Right hindlimb (tissue), 1 donor: ENCODE measurements at places on chromosomes 4 and X.

DNA sequence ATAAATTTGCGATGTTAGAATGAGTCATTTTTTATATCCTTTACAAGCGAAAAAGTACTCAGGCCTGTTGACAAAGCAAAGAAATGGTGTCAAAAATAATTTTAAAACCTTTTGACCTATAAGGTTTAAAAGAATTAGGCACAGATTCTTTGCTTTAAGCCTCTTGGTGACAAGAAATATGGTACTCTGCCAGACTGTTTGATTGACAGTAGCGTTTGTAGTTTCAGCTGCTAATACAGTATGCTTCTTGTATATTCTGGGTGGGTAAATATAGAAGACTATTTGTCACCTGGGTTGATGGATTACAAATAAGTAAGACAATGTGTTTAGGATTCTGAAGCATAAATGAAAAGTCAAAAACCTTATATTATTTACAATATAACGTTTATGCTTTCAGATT, 193.1 kb upstream of the PITX2 start:
- DNase-seq, result no peak

DNA sequence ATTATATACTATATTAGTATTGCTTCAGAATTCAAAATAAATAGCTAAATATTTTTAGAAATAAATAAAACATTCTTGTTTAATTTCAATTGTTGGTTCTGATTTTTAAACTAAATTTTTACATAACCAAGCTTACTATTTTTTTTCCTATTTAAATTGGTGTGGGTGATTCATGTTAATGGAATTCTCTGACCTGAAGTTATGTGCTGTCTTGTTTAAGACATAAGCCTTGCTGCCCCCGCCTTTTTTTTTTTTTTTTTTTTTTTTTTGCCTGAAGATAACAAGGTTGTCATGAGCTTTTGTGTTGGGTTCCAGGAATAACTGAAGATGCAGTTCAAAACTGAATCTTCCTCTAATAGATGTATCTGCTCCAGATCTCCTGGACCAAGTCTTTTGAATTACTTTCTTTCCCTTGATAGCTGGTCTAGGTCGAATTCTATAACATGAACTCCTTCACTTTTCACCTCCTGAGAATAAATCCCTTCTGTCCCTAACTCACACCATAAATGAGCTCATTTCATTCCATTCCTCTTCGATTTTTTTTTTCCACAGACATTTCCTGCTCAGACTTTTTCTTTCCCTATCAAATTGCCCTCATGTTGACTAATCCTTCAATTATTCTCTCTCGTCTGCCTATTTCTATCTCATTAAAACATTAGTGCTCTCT, 261.5 kb upstream of the FTHL17 start:
- no peak for DNase-seq

DNA sequence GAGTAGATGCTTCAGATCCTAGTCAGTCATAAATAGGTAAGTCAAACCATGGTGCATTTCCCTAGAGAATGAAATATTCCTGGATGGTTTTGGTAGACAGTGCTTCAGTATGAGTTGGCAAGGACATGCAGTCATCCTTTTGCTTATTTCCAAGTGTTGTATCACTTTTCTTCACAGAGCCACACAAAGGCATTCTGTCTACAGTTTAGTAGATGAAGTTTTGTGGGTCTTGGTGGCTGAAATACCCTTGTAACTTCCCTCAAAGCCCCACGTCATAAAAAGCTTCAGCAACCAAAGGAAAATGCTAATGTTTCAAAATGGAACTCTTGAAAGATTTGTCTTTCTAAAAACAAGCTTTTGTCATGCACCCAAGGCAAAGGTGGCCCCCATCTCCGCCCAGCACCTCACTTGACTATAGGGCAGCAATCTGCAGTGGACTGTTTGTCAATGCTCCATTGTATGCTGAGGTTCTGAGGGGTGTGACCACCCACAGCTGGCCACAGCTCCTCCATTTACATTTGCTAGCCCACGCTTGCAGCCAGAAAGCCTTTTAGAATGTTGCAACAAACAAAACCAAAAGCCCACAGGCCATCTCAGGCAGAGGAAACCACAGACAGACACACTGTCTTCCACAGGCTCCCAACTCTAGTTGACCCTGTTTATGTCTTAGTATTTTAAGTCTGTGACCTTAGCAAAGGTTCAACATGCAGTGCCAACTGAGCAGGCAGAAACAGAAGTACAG, 87.1 kb upstream of the FAM9C start:
- DNase-seq, result no peak

DNA sequence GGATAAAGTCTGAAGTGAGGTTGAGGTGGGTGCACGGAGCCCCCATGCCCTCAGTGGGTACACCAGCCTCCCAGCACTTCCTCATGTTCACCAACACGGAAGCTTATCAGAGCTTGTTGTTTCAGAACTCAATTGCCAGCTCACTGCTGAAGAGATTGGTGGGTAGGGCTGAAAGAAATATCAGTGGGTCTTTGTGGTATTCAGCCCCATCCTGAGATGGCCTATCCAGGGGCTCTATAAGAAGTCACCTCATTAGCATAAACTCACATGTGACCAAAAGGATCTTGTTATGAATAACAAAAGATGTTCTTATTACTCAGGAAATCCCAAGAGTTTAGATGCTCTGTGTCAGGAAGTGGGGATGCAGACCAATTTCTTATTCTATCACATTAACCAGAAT, 177.3 kb downstream of the ARHGAP10 start:
- DNase-seq, result no peak

- no peak for DNase-seq
Measured at GRCh38 chr4:41683326-41683725, 65.2 kb downstream of the PHOX2B start.

- DNase-seq, result no peak
Measured at GRCh38 chrX:7603387-7603786, 239.6 kb upstream of the VCX start.

DNA sequence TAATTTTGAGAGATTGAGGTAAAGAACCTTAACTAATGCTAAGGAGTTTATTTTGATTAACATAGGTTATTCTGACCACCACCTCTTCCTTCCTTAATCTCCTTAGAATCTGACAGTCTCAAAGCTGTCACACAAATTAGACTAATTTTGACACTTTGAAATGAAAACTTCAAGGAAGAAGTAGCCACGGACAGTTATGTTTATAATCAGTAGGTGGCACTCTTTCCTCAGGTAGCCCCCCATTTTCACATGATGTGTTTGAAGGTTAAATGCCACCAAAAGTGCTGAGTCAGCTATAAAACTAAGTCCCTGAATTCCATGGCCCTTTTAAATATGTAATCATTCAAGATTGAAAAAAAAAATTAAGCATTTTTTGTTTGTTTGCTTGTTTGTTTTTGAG, 22.4 kb downstream of the TMEM33 start:
- no peak for DNase-seq

DNA sequence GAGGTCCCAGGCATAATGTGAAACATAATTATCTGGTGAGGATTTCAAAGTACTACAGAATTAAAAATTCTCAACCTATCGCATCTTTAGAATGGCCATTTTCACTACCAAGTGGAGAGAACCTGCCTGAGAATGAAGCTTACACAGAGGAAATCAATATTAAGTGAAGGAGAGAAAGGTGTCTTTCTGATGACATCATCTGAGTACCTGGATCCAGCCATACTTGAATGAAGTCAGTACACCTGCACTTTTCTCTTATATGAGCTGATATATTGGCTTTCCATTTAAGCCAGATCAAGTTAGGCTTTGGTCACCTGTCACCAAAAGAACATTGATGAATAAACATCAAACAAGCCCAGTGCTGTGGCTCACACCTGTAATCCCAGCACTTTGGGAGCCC, 118.9 kb upstream of the MED14 start:
- DNase-seq, result no peak

DNA sequence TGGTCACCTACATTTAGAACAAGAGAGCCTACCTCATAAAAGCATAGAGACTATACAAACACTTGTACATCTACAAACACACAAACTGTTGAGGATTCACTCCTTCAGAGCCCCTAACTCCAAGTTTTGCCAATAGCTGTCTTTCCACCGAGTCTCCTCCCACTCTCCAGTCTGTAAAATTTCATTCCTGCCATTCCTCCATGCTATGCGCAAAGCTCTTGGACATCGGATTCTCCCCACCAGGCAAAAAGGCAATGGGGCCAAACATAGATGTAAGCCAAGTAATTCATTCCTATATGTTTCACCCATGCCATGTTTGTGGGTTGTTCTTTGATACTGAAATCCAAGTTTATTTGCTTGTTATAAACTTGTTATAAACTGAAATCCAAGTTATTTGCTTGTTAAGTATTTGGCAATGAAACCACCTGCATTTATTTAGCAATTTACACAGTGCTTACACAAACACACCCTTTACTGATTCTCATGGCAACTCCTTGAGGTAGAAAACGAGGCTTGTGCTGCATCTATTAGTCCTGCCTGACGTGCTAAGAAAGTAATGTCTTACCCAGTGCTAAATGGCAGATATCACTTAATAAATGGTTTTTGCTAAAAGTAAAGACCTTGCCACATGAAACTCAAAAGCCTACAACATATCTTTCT, 91.1 kb downstream of the SCFD2 start:
- DNase-seq, result no peak

- no peak for DNase-seq
Measured at GRCh38 chr4:147773261-147774184, 41.6 kb downstream of the ARHGAP10 start.

DNA sequence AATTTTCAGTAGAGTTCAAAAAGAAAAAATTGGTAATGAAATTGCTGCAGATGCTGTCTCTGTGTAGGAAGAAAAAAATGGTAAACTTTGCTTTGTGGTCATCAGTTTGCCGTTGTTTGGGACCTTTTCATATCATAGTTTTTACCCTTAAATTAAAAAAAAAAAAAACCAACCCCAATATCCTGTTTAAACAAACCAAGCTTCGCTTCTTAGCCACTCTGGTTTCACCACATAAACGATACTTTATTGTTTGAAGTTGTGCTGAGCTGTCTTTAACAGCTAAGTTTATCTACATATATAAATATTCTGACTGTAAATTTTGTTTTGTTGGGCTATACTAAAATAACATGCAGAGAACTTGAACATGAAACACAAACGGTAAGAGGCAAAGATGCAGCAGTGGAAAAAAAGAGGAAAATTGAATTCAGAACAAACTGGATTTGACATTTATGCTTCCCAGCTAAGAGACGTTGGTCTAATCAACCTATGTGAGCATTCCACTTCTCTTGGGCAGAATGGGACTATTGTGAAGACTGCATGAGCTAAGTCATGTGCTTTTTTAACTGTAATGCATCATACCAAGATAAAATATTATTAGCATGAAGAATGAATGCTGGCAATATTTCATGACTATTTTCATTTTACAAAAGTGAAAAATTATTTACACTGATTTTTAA, 15.7 kb upstream of the H2AZ1 start:
- no peak for DNase-seq

GRCh38 chrX:24805201-24805600, 111.5 kb downstream of the POLA1 start:
- no peak for DNase-seq

GRCh38 chr4:20194123-20195013, 57.3 kb upstream of the SLIT2 start:
- no peak for DNase-seq

DNA sequence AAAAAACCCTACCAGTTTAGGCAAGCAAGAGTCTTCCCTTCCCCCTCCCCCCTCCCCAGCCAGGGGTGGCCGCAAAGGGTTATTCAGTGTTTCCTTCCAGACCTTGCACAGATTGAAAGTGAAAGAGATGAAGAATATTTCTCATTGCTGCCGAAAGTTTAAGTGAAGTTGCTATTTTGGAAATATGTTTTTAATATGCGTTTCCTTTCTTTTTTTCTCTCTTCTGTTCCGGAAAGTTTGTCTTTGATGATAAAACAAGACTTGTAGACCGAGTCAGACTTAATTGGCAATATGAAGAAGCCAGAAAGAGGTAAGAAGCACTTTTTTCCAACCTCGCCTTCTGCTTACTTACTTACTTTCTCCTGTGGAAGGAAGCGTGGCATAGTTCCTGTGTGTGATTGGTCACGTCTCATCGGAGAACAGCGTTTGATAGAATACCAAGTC, 58.5 kb upstream of the CLCN4 start:
- peak; percentile 59 for DNase-seq

GRCh38 chr4:99349338-99349737, 3.2 kb downstream of the ADH1C start:
- no peak for DNase-seq

DNA sequence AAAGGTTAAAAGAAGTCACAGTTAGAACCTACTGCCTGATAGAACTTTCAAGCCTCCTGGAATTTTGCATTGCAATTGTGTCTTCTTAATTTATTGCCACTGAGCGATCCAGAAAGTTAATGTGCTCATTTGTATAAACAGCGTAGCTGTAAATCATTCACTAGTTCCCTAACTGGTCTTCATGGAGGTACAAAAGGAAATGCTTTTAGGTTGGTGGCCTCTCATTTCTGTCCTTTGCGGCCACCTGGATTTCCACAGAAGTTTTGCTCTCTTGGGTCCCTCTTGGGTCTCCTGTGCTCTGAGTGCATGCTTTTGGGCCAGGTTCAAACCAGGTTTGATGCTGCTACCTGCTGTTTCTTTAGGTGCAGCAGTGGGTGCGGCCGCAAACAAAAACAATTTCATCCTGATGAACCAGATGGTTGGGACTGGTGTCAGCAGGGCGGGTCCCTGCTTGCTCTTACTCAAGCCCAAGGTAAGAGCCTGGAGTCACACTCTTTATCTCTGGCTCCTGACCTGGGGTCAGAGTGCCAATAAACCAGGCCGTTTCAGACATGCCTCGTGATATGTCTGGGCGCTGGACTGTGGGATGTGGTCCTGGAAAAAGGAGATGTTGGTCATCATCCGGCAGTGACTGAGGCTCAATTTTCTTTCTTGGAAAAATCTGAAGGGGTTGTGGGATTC, 270.1 kb downstream of the PTTG2 start:
- DNase-seq, result no peak

GRCh38 chrX:31356275-31357212, 284.7 kb upstream of the FTHL17 start:
- DNase-seq, result no peak

DNA sequence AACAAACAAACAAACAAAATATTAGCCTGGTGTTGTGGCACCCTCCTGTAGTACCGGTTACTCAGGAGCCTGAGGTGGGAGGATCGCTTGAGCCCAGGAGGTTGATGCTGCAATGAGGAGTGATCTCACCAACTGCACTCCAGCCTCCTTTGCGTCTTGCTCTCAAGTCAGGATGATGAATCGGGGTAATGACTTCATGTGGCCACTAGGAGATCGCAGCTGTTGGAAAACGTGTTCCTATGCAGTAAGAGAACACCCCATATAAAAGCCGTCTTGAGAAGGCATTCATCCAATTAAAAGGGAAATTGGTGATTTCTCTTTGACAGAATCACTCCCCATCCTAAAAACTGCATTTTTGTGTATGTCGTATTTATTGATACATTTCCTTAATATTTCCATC, 6.9 kb downstream of the CCNB3 start:
- no peak for DNase-seq
